CD4-positive, alpha-beta T cell treated with Interleukin-15 for 4 hours (primary cell): ENCODE measurements at places on chromosomes 12 and 14.

GRCh38 chr12:74719447-74719846, 181.8 kb downstream of the ATXN7L3B start:
- DNase-seq, result no peak

GRCh38 chr14:32594766-32595165, 265.7 kb downstream of the AKAP6 start:
- no peak for DNase-seq

- no peak for DNase-seq
Observed at GRCh38 chr12:98639491-98639890, 5.1 kb downstream of the IKBIP start.

DNA sequence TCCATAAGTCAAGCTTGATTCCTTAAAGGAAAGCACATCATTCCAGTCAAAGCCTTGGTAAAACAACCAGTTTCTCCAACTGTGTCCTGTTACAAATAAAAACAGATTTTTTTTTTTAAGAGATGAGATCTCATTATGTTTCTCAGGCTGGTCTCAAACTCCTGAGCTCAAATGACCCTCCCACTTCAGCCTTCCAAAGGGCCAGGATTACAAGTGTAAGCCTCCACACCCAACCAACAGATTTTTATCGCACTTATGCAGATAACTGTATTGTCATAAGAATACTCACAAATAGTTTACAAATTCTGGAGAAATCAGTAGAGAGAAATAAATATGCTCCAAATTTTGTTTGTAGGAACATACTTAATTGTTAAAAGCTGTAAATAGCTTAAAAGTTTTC, 56.2 kb upstream of the SLC2A13 start:
- DNase-seq, result no peak

DNA sequence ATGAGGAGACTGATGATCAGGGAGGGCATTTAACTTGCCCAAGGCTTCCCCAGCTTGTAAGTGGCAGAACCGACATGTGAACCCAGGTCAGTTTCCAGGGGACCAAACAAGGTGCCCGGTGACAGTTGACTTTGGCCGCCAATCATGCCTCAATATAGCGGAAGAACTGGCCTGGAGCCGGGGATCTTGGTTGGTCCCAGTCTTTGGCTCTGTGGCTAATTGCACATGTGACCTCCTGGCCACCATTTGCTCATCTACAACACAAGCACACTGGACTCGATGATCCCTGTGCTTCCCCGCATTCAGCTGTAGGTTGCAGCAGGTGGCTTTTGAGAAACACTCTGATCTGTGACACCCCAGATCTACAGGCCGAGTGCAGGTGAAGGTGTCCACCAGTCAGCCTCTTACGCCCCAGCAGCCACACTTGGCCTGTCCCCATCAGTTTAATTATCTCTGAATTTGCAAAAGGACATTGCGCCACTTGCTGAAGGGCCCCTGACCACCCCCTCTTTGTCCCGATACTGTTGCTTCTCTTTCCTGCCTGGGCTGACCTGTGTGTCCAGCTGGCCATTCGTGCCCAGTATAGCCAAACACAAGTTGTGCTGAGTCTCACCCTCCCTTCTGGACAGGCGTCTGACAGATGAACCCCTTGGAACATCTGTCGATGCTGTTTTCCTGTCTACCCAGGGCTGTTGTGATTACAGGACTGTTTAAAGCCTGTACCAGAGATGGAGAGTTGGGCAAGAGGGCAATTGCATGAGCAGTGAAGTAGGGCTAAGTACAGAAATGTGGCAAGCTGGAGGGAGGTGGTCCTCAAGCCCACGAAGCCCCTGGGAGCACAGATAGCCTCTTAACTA, 14.1 kb downstream of the ACACB start:
- DNase-seq, result no peak

- no peak for DNase-seq
Observed at GRCh38 chr14:34605461-34605860, 24.5 kb downstream of the SNX6 start.

DNA sequence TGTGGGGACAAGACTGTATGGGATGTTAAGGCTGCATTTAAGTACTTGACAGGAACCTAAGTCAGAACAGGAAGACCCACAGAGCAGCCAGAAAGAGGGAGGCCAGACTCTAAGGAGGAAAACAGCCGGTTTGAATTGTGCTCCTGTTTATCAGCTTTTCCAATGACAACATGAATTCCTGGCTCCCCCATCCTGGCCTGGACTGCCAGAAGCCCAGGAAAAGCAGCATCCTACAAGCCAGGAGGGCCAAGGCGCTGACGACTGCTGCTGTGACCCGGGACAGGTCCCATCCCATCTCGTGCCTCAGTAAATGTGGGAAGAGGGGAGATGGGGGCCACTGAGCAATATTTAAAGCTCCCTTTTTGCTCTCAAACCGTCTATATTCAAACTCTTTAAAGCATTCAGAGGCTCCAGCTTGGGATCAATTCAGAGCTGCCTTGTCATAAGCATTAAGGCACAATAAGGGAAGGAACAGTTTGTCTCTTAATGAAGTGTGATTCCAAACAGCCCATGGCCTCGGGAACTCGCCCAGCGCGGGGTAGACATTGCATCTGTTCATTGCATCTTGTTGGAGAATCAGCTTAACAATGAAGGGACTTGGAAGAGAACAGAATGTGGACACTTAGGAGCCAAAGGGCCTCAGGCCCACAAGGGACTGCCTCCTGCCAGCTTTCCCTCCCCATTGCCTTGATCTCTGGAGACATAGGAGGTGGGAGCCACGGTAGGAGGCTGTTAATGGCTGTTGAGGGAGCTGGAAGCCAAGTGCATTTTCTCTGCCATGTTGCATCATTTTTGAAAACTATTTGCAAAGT, 49.6 kb downstream of the CMKLR1 start:
- DNase-seq, result no peak

DNA sequence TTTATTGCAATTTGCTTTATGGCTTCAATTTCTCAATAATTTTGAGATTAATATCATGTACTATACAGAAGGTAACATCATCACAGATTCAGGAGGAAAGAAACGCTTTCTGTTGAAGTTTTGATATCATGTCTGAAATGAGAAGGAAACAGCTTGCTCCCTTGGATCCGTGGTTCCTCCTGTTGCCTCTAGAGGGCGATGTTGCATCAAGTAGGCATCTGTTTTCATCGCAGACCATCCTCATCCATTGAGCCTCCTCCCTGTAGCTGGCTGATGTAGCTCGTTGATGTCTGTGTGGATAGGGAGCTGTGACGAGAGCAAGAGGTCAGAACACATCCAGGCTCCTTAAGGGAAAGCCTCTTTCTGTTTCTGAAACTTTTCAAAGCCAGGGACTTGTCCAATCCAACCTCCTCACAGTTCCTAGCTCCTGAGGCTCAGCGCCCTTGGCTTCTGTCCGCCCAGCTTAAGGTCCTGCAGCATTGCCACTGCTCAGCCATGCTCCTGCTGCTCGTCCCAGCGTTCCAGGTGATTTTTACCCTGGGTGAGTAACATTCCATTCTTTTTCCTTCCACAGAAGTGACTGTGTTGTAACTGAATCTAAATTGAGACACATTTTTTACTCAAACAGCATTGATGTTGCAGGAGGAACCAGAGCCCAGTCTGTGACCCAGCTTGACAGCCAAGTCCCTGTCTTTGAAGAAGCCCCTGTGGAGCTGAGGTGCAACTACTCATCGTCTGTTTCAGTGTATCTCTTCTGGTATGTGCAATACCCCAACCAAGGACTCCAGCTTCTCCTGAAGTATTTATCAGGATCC, 304.8 kb upstream of the OR4E1 start:
- DNase-seq, result peak; percentile 67

GRCh38 chr12:99059824-99060511, 414.9 kb downstream of the APAF1 start:
- DNase-seq, result no peak

- no peak for DNase-seq
Observed at GRCh38 chr12:46926526-46926925, 100.7 kb upstream of the SLC38A4 start.

GRCh38 chr12:3122841-3123678, 45.9 kb downstream of the TSPAN9 start:
- DNase-seq, result no peak

DNA sequence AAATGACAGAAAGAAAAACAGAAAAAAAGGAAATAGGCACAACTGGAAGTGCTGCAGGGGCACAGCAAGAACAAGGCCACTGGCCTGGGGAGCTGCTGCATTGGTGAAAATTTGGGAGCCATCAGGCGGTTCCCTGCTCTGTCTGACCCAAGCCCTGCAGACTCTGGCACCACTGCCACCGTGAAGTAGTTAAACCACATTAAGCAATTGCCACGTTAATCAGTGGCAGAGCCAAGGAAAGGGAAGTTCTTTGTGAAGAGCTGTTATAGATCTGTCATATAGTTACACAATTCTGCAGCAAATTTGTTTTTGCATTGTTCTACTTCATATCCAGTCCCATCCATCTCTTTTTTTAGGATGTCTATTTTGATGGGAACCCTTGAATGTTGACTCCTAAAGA, 915.3 kb downstream of the FSCB start:
- DNase-seq, result no peak

GRCh38 chr12:90978117-90978770, 23.3 kb upstream of the CCER1 start:
- no peak for DNase-seq

- DNase-seq, result no peak
Observed at GRCh38 chr14:92625213-92625612, 111.6 kb downstream of the RIN3 start.

DNA sequence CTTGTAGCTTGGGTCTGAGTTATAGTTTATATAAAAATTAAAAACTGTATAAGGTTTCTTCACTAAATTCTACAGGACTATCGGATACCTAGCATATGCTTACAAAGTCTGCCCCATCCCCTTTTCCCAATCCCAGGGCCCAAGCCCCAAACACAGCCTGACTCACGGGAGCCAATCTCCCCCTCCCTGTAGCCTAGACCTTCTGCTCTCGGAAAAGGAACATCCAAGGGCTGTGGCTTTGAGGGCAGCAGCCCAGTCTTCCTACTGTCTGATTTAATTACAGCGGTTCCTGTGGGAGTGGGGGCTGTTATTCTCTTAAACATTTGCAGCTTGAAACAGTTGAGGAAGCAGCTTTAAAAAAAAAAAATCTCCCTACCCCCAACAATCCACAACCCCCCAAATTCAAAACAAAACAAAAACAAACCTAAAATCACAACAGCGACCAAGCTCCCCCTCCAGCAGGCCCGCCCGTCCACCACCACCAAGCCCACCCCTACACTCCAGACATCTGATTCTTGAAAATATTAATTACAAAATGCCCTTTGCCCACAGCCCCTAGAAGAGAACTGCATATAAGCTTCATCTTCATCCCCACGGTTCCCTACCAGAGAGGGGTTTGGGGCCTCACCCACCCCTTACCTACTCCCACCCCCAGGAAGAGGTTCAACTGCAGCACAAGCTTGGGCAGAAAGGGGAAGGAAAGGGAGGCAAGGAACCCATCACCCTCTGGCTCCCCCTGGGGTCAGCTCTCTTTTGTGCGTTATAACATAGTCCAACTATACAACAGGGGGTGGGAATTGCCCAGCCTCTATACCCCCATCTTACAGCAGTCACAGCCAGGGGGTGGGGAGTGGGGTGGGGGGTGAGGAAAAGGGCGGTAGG, 1.1 kb upstream of the PRKAG1 start:
- peak; percentile 41 for DNase-seq

GRCh38 chr14:100103250-100104005, 38.2 kb downstream of the EVL start:
- DNase-seq, result no peak

DNA sequence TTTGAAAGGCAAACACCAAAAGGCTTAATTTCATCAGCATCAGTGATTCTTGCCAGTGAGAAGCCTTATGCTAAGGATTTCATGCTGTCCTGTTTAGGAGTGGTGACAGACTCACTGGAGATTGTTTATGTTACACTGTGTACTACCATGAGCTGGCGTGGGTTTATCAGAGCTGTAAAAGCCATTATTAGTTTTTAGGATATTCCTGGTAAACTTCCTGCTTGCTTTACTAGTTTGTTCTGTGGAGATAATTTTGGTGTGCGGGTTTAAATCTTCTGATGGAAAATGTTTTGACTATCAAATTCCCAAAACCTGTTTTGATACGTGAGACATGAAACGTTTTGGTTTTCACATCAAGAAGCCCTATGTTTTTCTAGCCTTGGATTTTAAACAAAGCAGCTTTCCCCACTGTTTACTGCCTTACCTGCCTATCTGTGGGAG, 15.2 kb downstream of the PPFIBP1 start:
- DNase-seq, result no peak

DNA sequence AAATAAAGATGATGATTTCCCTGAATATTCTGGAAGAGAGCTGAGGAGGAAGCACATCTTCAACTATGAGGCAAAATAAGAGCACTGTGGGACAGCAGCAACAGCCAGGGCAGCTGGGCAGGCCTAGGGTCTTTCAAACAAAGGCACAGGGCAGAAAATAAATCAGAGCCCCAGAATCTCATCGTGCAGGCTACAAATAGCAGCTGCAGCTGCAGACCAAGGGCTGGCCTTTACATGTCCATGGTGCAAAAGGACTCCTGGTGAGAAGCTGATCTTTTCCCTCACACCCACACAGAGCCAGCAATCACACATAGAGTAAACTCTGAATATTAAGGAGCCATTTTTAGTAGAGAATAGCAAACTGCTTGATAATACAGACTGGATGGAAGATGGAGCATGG, 13.6 kb upstream of the MYBPC1 start:
- no peak for DNase-seq

DNA sequence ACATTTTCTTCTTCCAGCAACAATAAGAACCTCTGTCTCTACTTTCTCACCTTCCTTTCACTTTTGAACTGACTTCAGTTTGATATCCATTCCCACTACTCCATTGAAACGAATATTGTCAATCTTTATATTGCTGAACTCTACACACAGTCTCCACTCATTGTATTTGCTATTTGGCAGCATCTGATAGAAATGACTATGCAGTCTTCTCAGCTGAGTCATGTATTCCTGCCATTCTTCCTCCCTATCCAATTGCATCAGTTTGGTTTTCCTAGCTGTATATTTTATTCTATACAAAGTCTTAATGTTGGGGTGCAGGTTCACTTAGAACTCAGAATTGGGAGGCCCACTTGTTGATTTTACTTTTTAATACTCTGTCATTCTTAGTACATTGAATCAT, 107.5 kb upstream of the CPNE8 start:
- DNase-seq, result no peak

DNA sequence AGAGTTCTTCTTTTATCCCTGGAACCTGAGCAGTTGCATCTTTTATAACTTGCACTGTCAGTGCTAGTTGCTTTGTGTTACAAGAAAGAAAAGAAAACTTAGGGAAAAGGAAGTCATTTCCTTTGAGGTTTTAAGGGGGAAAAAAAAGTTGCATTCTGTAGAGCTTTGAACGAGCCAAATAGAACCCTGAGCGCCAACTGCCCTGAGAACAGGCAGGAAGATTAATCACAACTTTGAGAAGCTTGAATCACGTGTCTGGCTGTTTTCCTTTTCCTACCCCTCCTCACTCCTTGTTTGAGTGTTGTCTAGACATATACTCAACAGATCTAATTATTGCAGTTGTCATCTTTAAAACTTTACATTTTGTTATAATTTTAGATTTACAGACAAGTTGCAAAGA, 12.5 kb downstream of the PCNX1 start:
- DNase-seq, result peak; percentile 36
